ENCODE measurements at places on chromosomes 4 and X.

DNA sequence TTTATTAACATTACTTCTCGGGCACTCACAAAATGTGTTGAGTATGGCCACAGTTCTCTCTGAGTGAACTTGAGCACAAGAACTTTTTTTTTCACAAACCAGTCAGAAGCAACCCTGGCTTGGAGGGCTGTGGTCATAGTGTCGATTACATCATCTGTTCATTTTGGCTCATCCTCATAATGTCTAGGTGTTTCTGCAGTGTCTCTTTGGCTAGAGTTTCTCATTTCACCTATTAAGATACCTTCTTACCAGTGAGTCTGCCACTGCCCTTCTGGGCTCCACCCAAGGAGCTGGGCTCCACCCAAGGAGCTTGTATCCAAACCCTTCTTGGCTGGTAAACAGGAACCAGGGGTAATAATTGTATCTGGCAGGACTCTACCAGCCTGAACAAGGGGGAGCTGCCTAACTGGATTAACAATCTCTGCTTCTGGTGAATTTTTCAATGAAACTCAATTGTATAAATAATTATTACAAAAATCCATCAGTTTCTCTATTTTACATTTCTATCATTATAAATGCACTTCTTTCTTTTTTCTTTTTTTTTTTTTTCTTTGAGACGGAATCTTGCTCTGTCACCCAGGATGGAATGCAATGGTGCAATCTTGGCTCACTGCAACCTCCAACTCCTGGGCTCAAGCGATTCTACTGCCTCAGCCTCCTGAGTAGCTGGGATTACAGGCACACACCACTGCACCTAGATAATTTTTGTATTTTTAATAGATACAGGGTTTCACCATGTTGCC, 667.7 kb upstream of the SLIT2 start:
- no peak for DNase-seq

- no peak for DNase-seq
Measured at GRCh38 chr4:120692964-120693363, 229.6 kb downstream of the PRDM5 start.

DNA sequence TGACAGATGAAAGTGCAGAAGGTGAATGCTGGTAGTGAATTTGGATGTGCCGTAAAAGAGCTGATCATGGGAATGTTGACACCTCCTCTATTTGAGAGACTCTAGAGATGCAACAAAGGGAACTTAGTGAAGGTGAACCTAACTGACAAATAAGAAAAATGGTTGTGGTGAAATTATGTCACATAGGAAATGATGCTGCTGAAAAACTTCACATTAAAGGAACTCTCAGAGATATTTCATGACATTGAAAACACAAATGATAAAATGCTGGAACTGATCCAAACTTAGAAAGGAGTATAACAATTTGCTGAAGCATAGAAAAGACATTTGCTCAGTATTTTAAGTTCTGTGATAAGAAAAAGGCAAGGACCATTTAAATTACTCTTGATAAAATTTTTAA, 31.9 kb downstream of the MGAT4D start:
- DNase-seq: no peak

DNA sequence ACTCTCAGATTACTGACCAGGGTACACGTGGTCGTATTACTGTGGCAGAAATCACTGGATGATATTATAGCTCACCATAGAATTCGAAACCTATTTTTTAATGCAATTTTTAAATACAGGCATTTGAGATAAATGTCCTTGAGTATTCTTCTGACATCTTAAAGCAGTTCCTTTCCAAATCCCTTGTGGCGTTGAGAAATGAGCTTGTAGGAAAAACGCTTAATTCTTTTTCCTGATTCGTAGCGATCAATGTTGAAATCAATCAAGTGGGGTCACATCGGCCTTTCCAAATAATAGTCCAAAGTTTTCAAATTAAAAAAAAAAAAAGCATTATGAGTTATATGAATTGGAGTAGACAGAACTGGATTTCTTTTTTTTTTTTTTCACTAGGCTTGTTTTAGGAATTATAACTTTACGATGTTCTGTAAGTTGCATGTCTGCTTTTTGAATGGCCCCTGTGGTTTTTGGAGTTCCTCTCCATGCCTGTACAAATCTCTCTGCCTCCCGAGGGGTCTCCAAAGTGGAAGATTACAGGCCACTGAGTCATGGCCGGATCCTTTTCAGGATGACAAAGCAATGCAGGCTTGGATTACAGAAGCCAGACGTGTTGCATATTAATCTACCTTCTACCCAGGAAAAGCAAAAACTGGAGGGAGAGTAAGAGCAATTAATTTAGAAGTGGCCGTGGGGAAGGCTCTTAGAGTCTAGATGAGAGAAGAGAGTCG, 226.1 kb downstream of the SHOX start:
- DNase-seq: no peak

DNA sequence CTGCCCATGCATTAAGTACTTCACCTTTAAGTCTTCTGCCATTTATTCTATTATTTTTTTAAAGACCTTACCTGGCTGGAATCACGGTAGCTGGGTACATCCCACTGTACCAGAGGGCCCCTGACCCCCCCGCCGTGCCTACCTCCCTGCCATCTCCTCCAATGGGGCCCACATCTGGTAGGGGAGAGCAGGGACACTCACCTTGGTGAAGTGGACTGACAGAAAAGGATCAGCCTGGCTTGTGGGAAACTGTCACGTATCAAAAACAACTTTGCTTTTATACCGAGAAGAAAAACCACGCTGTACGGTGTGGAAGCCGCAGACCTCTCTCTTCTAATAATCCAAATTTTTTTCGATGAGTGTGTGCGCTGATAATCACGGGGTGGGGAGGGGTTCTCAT, at the start of gene FOXP3:
TSS of gene FOXP3 (minus strand) at position 251 of the 400 bp plus-strand sequence. CDS start 6,205 bp downstream, outside the sequence.
- no peak for DNase-seq

- DNase-seq: no peak
Measured at GRCh38 chr4:19844446-19844845, 407.3 kb upstream of the SLIT2 start.

DNA sequence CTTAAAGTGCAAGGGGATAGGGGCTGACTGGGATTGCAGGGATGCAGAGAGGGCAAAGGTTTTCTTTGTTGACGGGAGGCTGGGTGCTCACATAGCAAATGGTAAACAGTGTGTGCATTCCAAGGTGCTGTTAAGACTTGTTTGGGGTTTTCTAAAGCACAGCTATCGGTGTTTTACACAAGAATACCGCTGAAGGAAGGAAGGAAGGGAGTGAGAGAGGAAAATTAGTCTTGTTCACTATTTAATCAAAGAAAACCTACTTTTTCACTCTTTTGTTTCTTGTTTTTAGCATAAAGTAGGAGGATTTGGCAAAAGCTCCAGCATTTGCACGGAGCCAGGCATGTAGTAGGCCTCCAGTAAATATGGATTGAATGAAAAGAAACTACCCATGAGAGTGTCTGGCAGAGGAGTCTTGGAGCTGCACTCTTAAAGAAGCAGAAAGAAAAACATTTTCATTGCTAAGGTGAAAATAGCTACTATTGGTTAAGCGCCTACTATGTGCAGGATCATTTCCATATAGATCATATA, 99.7 kb downstream of the FIP1L1 start:
- no peak for DNase-seq

DNA sequence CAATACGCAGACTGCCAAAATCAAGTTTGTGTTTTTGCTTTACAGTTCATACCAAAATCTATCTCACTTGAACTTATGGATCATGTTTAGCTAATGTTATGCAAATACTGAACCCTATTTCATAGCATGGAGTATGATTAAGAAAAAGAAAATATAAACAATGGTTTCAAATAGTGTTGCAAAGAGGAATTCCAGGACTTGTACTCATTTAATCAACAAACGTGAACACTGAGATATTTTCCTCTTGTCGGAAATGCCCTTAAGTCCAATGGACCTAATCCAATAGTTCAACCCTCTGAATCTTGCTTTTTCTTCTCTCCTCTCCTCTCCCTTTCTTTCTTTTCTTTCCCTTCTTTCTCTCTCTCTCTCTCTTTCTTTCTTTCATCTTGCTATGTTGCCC, 30.8 kb downstream of the RASL11B start:
- no peak for DNase-seq

GRCh38 chr4:39655211-39655610, 16.5 kb upstream of the SMIM14 start:
- DNase-seq: no peak

- DNase-seq: no peak
Measured at GRCh38 chr4:139890816-139891215, 225.2 kb downstream of the MGST2 start.

DNA sequence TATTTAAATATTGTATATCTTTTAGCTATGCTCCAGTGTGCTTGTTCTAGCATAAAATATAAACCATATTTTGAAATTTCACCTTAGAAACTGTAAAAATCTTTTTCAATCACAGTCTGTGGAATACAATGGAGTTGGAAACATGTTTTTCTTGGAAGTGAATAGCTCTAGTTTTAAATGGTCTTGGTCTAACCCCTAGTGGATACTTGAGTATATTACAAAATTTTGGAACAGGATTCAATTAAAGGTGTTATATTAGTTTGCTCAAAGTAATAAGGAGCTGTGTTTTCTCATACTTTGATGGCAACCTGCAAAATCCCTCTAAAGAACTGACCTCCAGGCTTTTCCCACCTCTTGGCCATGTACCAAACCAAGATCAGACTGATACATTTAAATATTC, 48.2 kb downstream of the STK26 start:
- no peak for DNase-seq

GRCh38 chr4:125741825-125742452, 427.2 kb downstream of the FAT4 start:
- DNase-seq: no peak
